ENCODE measurements at places on chromosomes 16 and 17. TPM values are rescaled to one million over a fixed set of nuclear protein-coding genes. Genes with fewer than 3 reads are reported as not detected.

- no peak for DNase-seq
These were observed 19.4 kb downstream of the POLR2A start for GRCh38 chr17:7503521-7503920.

GRCh38 chr17:18920911-18921441, 31.0 kb upstream of the SLC5A10 start:
- DNase-seq: peak; percentile 56

- peak; percentile 38 for DNase-seq
These were observed 36.2 kb upstream of the TEKT3 start for GRCh38 chr17:15377616-15378015.

DNA sequence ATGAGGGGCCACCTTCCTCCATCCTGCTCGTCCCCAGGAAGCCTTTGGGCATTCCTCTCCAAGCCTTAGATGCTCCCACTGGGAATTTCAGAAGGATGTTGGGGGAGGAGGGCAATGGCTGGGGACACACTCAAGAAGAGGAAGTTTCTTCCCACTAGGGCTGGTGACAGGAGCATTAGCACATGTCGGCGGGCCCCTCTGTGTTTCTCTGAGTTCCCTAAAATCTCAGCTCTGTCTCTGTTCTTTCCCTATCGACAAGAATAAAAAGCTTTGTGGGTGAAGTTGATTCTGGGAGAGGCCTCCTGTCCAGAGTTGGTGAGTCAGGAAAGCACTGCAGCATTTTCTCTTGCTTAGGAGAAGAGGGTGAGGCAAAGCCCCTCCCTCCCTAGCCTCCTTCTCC, 19.7 kb upstream of the C17orf107 start:
- DNase-seq: no peak

The TOP2A gene
- polyA plus RNA-seq: 39.6 TPM

The AANAT gene
- not detected for polyA plus RNA-seq

The XAF1 gene
- 22.0 TPM for polyA plus RNA-seq

The FOXL1 gene
- 4.7 TPM for polyA plus RNA-seq

DNA sequence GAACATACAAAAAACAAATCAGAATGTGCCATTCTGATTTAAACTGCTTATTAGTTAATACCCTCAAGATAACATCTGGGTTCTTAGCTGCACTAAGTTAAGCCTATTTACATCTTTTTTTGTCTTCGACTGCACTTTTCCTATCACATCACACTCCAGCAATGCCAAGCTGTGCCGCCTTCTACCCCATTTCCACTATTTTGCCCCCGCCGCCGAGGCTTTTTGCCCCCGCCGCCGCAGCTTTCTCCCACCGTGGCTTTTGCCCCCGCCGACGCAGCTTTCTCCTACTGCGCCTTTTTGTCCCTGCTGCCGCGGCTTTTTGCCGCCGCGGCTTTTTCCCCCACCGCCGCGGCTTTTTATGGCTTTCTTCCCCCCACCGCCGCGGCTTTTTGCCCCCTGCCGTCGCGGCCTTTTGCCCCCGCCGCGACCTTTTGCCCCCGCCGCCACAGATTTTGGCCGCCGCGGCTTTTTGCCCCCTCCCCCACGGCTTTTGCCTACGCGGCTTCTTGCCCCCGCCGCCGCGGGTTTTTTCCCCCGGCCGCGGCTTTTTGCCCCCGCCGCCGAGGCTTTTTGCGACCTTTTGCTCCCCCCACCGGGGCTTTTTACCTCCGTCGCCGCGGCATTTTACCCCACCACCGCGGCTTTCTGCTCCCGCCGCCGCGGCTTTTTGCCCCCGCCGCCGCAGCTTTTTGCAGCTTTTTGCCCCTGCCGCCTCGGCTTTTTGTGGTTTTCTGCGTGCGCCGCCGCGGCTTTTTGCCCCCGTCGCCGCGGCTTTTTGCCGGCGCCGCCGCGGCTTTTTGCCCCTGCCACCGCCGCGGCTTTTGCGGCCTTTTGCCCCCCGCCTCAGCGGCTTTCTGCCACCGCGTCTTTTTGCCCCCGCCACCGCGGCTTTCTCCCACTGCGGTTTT, 331.4 kb upstream of the WSB1 start:
- DNase-seq: no peak

The KARS1 gene
- 130 TPM for polyA plus RNA-seq

GRCh38 chr17:2067608-2068024, 12.7 kb downstream of the HIC1 start:
- DNase-seq: peak; percentile 68

The TMEM98 gene
- polyA plus RNA-seq: 157 TPM

DNA sequence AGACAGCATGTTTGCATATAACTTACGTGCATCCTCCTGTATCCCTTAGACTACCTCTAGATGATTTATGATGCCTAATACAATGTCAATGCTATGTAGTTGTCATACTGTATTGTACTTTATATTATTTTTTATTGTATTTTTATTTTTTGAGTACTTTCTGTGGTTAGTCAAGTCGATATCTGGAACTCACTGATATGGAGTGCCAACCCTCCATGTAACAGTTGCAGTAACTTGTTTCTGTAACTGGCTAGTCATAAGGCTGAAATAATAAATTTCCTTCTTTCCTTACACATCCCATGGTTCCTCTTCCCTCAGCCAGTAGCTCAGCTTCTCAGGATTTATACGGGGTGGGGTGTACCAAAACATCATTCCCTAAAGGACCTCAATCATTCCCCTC, 23.5 kb downstream of the MPHOSPH6 start:
- no peak for DNase-seq

GRCh38 chr16:55031481-55031880, 100.8 kb downstream of the IRX5 start:
- DNase-seq: no peak

DNA sequence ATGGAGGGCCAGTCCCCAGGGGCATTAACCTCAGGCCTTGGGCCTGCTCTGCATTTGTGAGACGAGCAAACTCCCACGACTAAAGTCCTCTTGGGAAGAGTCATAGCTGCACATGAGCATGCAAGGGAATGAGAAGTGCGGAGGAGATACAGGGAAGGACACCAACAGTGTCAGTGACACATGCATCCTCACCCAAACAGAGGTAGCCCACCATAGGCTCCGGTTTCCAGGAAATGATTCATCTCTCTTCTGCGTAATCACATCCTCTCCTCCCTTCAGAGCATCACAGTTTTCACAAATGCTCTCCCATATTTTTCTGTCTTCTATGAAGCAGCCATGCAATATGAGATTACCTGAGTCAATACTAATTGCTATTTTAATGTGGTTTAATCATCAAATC, 725.7 kb upstream of the GOT2 start:
- DNase-seq: peak; percentile 10

The ACSF3 gene
- polyA plus RNA-seq: 15.2 TPM

GRCh38 chr17:6134721-6135120, 64.5 kb downstream of the WSCD1 start:
- no peak for DNase-seq

- no peak for DNase-seq
These were observed 24.9 kb downstream of the DUS2 start for GRCh38 chr16:68047987-68048386.

Measured in GM23248 (cell line).